ENCODE measurements at places on chromosomes 12 and 14.

DNA sequence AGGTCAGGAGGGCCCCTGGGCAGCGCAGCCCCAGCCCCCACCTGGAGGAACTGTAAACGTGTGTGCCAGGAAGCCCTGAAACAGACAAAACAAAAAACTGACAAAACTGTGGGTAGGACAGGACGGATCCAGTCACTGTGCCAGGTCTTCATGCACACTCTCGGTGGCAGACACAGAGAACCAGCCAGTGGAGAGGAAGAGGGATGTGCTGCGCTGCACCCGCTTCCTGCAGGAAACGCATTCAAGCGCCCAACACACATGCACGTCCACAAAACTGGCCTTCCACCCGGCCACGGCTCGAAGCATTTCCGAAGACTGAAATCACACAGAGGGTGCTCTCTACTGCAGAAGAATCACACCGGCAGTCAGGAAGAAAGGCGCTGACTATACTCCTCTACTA, 16.9 kb downstream of the BRF1 start:
- no peak for DNase-seq

DNA sequence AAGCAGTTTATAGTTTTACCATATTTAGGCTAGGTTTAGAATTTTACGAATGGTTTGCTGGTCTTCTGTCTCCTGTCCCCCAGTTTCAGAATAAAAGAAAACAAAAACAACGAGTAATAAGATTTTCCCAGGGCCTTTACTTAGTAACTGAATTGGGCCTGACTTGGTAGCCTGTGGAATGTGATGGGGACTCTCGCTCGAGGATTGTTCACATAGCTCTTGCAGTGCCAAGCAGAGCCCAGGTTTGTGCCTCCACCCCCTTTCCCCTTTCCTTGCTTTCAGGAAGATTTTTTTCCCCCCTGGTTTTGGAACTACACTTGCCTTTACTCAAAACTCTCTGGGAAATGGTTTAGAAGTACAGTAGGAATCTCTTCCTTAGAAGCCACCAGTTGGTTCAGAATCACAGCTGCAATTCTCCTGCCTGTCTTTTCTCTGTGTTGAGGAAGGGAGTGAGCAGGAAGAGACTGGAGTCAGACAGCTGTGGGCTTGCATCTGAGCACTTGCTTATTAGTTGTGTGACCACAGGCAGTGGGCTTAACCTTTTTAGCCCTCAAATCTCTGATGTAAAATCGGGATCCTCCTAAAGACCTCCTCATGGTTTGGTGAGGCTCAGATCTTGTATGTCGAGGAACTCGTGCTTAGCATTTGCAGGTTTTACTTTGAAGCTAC, 501.2 kb downstream of the PCNX1 start:
- no peak for DNase-seq

DNA sequence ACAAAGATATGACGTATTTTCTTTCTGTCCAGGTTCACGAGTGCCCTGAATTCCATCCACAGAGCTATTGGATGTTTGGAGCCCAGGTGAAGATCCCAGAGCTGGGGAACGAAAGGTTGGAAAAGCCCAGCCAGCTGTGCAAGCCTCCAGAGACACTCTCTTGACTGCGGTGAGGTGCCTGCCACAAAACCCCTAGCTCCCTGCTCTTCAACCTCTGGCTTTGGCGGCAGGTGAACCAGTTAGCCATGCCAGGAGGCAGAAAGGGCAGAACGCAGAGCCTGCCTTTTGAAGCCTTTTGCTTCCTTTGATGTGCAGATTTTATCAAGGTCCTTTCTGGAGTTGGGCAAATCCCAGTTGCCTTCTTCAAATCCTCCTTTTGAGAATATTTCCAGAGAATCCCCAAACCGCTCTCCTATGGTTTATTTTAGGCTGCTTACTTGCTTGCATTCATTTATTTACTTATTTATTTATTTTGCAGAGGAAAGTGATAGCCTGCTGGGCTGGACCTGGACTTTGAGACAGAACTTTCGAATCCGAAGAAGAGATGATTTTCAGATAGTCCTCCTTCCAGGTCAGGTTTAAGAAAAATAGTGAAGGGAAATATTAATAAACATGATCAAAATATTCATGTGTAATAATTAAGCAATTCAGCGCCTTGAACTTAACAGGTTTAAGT, 411.2 kb upstream of the TBX3 start:
- DNase-seq = no peak

GRCh38 chr14:29749327-29749726, 178.3 kb downstream of the PRKD1 start:
- DNase-seq = no peak

- DNase-seq = no peak
Observed at GRCh38 chr14:22513066-22513812, 75.8 kb downstream of the DAD1 start.

GRCh38 chr14:45198551-45198950, 54.5 kb downstream of the MIS18BP1 start:
- no peak for DNase-seq

DNA sequence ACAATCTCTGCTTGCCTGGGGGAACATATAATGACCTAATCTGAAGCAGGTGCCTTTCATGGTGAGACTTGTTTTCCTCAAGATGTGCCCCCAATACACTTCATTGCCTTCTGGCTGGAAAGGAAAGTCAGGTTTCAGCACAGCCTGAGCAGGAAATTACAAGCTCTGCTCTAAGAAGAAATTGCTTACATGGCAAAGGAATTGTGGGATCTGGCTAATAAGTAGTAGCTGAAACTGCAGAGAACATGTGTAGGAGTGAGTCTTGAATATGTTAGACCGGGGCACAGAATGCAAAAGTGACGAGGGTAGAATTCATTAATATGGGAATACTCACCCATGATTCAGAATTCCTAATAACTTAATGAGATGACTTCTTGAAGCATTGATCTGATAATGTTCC, 6.3 kb upstream of the CFAP54 start:
- DNase-seq = no peak

- no peak for DNase-seq
Observed at GRCh38 chr14:103625356-103626095, 3.5 kb upstream of the KLC1 start.

GRCh38 chr12:109058773-109059172, 6.4 kb downstream of the USP30 start:
- no peak for DNase-seq

DNA sequence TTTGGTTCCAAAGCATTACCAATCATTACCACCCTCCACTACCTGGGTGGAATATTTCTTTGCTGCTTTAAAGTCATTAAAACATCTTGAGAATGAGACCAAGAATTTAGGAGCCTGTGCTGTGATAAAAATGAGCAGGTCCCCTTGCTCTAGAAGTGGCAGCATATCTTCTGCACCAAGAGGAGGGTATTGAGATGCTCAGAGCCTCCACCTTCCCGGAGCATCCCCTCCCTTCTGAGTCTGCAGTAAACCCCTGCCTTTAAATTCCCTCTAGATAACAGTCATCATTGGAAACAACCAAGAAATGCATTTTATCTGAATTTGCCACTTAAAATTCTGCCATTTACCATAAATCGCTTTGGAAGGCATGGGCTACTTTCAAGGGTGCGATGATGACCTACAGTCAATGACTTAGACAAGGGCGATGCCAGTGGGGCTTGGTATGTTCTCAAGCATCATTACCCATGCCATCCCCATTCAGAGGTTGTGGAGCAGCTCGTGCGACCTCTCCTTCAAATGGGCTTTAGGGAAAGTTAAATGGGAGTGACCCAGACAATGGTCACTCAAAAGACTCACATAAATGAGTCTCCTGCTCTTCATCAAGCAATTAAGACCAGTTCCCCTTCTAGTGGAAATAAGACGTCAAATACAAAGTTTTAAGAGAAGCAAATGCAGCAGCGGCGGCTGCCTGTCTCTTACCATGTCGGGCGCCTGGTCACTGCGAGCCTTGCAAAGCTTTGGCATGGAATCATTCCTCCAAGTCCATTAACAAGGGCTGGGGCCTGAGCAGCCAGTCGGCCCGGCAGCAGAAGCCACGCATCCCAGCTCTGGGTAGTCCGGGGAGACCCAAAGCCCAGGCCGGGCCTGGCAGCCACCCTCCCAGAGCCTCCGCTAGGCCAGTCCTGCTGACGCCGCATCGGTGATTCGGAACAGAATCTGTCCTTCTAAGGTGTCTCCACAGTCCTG, 334.5 kb downstream of the TMEM121 start:
- DNase-seq = no peak

DNA sequence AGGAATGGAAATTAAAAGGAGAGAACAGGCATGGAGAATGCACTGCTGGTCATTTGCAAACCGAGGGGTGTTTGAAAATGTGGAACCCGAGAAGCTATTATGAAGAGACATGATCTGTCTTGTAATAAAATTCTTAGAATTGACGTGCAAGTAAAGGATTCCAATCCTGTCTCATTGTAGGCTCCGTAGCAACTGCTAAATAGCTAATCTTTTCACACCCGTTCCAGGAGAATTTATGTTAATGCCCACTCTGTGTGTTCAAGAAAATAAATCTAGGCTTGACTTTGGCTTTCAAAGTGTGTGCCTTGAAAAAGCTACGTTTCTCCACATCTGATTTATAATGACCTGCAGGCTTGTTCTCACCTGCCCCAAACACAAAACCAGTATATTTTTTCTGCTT, 380.9 kb downstream of the GLT1D1 start:
- no peak for DNase-seq

DNA sequence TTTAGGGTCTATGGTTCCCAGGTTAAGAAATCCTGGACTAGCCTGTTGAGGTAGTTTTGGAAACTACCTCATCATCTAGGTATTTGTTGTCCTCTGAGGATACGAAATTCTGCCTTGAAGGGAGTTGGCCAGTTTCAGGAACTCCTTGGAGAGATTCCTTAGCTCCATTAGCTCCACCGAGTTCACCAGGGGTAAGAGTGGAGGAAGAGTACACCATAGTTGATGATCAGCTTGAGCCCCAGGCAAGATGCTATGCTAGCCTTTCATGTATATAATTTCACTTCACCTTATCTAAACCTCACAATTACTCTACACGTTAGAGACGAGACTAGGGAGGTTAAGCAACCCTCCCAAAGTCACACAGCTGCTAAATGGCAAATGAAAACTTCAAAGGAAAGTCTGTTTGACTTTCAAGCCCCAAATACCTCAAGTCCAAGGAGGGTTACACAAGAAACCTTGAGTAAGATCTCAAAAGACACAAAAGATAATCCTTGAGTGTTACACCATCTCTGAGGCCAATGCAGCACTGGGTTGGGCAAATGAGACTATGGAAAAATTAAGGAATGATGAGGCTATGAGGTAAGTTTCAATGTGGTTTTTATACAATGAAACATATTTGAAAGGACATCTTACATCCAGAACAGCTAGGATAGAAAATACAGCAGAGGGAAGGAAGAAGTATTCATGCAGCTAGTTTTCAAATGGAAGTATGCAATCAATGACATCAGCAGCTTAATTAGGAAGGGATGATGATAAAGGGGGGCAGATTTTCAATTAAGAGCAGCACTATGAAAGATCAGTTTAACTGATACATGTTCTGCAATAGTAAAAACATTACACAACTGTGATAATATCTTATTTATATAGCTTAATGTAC, 97.2 kb upstream of the KRAS start:
- DNase-seq = no peak

DNA sequence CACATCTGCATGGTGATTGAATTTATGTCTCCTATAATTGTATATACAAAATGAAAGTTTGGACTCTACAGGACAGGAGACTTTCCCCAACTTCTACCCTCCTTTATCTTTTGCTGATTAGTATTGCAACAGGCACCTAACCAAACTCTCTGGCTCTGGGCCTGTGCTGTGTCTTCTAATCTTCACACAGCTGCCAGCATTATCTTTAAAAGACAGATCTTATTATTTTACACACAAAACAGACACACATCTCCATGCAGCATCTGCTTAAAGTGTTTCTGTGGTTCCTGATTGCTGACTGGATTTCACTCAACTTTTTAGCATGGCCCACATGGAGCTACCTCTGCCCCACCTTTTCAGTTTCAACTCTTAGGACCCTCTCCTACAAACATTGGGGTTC, 154.9 kb upstream of the PELI2 start:
- no peak for DNase-seq

GRCh38 chr14:83734431-83734830, 1795.5 kb upstream of the FLRT2 start:
- no peak for DNase-seq

DNA sequence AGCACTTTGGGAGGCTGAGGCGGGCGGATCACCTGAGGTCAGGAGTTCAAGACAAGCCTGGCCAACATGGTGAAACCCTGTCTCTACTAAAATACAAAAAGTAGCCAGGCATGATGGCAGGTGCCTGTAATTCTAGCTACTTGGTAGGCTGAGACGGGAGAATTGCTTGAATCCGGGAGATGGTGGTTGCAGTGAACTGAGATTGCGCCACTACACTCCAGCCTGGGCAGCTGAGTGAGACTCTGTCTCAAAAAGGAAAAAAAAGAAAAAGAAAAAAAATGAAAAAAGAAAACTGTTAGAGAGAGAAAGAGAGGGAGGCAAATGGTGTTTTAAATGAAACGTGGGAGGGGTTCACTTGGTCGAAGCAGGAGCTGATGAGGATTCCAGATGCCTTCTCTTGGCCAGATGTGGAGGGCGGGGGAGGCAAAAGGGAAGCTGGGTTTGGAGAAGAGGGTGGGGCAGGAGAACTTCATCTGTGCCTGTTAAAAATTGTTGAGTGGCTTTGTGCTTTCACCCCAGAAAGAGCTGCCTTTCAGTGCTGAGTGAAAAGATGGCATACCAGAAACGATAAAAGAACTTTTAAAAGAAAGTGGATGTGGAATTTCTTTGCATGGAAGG, 1.1 kb downstream of the EMP1 start:
- DNase-seq = no peak

DNA sequence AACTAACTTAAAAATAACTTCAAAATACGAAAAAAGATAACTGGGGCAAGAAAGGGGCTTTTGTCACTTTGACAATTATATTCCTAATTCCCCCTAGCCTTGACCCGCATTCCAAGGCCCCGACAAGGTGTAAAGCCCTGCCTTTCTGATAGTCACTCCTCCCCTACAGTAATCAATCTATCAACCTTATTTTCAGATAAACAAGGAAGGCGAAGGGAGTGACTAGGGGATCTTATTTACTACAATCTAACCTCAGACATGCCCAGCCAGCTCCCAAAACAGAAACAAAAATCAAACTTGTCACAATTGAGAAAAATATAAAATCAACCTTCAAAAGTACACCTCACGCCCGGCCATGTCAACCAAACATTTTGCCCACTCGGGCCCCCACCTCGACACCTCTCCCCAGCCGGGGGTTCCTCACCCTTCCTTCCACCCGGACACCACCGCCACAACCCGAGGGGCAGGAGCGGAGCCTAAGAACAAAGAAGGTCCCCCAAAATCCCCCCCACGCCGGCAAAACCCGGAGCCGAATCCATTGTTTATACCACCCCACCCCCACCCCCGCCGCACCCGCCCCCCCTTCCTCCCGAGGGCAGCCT, 562 bp downstream of the ZFYVE1 start:
- no peak for DNase-seq

GRCh38 chr12:79988368-79988767, 53.5 kb upstream of the PPP1R12A start:
- DNase-seq = no peak

GRCh38 chr14:105053421-105053820, 11.8 kb downstream of the GPR132 start:
- DNase-seq = no peak

DNA sequence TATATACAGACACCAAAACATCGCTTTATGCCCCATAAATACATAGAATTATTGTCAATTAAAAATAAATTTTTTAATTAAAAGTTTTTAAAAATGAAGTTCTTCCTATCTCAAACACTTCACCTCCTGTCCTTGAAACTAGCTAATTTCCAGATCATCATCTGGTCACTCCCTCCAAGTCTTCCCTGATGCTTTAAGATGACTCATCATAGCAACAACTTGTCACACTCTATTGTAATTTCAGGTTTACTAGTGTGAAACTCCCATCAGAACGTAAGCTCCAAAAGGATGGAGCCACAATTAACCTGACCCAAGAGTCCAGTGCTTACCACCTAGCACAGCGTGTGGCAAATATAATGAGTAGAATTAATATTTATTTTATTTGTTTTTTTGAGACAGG, 16.3 kb downstream of the GXYLT1 start:
- no peak for DNase-seq
